GM13976 (cell line): ENCODE measurements at places on chromosomes 3 and 15.

DNA sequence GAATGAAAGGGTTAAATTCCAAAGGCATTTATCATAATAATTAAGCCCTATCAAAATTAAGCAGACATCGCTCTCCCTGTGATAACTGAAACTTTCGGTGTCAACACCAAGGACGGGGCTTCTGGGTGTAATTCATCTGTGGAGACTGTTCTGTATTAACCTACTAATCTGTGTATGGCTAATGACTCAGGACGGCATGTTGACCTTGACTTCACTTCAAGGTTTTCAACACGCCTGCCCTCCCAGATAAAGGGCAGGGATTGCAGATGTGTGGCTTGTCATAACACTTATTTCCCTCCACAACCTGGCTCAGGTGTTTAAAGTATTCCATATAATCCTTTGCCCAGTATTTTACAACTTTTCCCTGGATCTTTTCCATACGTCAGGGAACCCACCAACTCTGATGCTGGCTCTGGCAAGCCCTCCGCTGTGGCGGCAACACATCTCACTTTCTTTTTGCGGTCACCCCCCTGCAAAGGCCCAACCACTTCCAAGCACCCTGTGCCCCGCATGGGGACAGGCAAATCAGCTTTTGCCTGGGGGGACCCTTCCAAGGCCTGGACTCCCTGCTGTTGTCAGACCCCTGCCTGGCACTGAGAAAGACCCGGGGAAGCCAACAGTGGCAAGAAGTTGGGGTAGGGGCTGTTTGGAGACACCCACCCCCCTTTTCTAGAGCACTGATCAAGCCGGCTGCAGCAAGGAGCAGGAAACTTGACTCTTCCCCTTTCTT is 93.2 kb upstream of the MEF2A start:
- DNase-seq = no peak

- peak; percentile 58 for DNase-seq
These were observed 219.0 kb downstream of the SHQ1 start for GRCh38 chr3:72629191-72629631.

DNA sequence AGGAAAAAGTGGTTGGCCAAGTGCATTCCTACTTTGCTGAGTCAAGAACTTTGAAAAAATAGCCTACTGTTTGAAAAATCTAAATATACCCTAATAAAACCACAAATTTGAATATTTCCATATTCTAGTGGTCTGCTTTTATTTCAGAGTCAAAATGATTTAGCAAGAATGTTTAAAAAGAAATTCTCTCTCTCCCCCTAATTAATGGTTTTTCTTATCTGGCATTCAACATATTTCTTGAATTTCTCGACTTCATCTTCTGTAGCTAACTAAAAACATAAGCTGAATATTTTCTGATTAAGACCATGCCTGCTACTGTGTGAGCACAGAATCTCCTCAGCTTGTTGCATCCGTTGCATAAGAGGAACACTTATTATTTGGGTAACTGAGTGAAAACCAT is 563.5 kb upstream of the TBL1XR1 start:
- no peak for DNase-seq

DNA sequence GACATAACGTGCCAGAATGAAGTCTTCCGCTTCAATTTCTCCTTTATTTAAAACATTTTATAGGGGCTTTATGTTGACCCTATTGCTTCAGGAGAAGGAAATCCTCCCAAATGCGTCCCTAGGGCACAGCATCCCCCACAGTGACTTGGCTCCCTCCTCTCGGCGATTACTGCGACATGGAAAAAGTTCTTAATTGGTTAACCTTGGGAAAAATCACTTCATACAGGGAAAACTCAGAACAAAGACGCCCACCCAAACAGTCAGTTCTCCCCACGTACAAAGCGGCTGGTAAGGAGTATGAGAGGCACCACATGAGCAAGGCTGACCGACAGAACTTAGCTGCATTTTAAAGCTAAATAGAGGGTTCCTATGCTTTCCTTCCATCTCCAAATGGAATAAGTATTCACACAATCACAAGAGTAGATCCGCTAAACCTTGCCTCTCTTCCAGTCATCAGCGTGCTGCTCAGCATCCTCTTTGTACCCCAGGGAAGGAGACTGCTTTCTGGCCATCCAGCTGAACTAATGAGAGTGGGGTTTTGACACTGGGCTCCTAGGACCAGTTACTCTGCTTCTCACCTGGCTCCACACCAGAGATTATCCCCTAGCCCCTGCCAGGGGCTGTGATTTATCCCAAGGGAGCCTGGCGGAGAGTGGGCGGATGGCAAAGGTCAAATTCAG is 415.3 kb upstream of the WNT5A start:
- no peak for DNase-seq

DNA sequence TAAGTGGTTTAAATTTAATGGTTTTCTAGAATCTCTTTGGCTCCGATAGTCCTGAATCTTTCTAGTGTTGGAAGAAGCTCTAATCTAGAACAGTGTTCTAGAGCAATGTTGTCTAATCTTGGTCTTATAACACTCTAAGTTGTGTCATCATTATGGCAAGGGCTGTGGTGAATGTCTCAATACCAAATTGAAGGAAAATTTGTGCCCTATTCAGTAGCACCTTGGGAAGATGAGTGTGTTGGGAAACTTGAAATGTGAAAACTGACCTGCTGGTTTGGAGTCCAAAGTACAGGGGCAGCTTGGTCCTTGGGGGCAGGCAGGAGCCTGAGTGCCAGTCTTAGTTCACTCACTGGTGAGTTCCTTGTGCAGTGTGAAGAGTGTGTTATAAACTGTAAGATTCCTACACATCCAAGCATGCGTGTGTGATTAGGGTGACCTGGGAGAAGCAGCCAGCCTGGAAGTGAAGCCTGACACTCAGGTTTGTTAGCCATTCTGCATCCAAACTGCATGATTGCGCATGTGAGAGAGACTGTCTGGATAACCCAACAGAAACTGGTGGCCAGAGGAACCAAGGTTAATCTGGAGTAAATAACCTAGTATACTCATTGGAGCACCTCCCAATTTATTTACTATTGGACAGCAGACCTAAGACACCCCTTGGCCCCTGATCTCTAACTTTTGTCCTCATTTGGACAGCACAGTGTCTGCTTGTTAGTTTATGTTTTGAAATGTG is 14.6 kb downstream of the ZNF592 start:
- no peak for DNase-seq

DNA sequence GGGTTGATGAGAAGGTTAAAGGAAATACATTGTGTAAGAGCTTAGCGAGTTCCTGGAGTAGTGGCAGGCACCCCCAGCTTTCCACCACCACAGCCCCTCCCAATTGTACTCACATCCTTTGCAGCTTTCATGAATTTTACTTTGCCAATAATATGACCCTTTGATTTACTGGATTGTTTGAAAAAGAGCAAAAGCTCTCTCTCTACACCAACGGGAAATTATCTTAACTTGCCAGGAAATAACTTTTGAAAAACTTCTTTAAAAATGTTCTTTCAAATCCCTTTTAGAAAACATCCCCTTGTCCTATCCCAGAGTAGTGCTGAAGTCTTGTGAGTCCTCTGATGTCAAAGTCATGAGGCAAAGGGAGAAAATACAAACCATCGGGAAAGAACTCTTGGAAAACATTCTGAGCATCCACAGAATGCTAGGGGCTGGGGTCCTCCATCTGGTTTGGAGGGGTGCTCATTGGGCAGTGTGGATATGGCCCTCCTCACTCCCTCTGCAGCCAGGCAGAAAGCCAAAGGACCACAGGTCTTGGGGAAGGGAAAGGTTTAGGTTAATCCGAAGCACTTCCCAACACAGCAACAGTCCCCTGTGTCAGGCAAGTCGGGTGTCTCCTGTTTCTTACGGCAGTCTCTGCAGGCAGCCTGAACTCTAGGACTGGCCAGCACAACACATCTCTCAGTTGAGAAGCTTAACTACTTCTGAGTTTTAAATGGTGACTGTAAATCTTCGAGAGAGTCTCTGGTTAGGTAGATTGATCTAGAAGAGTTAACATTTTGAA is 36.5 kb downstream of the BOC start:
- no peak for DNase-seq

GRCh38 chr15:83305704-83306291 is 21.3 kb upstream of the BNC1 start:
- no peak for DNase-seq

DNA sequence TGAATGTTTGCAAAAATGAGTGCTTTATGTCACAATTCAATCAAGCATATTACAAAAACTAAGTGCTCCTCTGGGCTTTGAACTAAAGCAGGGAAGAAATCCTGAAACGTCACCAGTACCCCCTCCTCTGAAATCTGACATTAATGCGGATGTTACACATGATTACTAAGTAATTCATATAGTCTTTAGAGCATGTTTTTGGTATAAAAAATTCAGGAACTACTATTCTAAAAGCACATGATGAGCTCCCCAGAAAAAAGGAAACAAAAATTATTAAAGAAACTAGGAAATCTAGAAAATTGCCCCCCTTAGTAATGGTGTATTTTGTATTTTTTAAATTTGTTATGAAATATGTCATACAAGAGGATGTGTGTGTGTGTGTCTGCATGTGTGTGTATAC is 87.7 kb downstream of the MYO5A start:
- no peak for DNase-seq

DNA sequence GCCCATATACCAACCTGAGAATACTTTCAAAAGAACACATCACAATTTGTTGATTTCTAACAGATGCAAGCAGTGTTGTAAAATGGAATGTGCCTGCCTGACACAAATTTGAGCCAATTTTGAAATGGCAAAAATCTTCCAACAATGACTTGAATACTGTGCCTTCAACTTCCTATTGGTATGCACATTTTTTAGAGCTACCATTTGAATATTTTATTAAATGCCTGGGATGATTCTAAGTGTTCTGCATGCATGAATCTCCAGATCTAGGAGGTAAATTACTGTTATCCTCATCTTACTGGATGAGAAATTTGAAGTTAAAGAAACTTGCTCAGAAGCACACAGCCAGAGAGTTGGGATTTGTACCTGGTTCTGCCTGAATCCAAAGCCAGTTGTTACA is 282.8 kb upstream of the LRRN1 start:
- no peak for DNase-seq

- DNase-seq = no peak
These were observed 213.8 kb downstream of the NR2F2 start for GRCh38 chr15:96544162-96544756.

DNA sequence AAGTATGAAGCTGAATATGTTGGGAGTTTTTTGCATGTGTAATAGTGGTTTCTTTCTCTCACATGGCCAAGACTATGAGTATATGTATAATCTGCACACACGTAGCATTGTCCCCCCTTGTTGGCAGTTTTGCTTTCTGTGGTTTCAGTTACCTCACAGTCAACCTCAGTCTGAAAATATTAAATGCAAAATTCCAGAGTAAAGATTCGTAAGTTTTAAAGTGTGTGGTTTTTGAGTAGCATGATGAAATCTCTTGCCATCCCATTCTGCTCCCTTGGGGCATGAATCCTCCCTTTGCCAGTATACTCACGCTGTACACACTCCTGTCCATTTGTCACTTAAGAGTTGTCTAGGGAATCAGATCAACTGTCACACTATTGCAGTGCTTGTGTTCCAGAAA is 742.0 kb upstream of the CCDC54 start:
- DNase-seq = no peak

- no peak for DNase-seq
These were observed 115.5 kb downstream of the KLHL25 start for GRCh38 chr15:85679231-85679630.

GRCh38 chr3:59754456-59755129 is 704.8 kb upstream of the CFAP20DC start:
- DNase-seq = no peak

- DNase-seq = no peak
These were observed 44.4 kb downstream of the PTH1R start for GRCh38 chr3:46921871-46922271.

- peak; percentile 62 for DNase-seq
These were observed 50.4 kb downstream of the CCR4 start for GRCh38 chr3:33001889-33002288.

DNA sequence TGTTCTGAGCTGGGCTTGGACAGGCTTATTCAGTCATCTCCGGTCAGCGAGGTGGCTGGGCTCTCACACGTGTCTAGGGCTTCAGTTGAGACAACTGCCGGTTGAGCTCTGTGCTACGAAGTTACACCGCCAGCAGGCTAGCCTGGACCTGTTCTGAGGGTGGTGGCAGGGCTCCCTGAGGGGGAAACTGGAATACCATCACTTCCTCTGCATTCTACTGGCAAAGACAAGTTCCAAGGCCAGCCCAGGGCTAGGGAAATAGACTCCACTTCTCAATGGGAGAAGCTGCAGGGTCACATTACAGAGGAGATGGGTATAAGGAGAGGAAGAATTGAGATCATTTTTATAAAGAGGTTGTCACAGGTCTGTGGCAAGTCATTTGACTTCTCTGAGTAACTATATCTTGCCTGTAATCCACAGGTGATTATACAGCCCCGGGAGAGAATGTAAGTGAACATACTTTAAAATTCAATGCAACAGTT is 106.8 kb upstream of the IL12A start:
- no peak for DNase-seq

DNA sequence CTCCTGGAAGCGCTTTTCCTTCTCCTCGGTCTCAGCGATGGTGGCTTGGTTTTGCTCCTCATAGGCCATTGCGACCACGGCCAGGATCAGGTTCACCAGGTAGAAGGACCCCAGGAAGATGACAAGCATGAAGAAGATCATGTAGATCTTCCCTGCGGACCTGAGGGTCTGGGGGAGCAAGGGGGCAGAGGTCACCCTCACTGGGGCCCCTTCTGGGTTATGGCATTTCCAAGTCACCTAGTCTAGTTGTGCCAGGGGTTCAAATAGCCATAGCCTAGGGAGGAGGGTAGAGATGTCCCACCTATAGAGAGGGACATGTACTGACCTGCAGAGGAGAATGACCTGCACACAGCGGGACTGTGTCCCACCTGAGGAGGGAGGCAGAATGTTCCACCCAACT is 43.5 kb downstream of the SCN5A start:
- no peak for DNase-seq

DNA sequence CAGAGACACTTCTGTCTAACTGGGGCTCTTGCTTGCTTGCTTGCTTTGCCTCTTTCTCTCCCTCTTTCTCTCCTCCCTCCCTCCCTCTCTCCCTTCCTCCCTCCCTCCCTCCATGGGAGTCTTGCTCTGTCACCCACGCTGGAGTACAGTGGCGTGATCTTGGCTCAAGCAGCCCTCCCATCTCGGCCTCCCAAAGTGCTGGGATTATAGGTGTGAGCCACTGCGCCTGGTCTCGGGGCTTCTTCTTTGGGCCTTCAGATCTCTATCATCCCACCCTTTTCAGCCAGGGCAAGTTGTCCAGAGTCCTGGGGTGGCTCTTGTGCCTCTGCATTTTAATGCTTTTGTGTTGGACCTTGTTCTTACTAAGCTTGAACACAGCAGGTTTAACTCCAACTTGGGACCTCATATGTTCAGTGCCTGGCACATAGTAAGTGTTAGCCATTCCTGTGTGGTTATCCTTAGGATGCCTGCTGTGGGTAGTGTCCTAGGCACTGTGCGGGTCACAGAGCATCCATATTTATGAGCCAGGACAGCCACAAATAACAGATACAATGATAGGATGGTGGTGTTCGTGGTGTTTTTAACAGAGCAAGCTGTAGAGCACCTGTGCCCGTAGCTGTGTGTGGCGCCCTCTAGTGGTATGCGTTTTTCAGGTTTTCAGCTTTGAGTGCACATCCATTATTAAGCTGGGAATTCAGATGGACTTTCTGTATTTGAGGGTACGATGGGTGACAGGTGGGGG is 75.1 kb downstream of the CCK start:
- peak; percentile 59 for DNase-seq

GRCh38 chr3:134357914-134358811 is 16.1 kb downstream of the AMOTL2 start:
- DNase-seq = peak; percentile 72
